Germinal center (tissue), 1 donor: ENCODE measurements at places on chromosomes 5 and 9.

DNA sequence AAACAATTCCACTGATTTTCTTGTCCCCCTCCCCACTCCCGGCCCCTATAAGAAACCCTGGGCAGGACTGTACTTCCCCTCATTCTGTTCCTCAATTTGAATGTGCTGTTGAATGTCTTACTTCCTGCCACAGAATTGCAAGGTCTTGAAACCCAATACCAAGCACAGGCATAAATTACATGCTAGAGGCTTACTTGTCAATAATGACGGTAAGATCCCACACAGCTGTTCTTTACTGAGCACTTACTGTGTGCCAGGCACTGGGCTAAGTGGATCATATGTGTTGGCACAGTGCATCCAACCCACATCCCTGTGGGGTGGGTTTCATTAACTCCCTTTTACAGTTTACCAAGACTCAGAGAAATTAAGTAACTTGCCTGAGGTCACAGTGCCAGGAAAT lies 63.4 kb downstream of the MVB12B start:
- DNase-seq, result no peak

DNA sequence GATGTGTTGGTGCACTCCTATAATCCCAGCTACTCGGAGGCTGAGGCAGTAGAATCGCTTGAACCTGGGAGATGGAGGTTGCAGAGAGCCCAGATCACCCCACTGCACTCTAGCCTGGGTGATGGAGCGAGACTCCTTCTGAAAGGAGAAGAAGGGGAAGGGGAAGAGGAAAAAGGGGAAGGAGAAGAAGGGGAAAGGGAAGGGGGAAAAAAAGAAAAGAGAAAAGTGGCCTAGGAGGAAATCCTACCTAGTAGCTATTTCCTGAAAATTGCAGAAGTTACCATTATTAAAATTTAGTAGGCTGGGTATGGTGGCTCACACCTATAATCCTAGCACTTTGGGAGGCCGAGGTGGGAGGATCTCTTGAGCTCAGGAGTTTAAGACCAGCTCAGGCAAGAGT lies 67.4 kb downstream of the ARRDC3 start:
- no peak for DNase-seq

GRCh38 chr9:126979461-126979860 lies 64.9 kb downstream of the RALGPS1 start:
- DNase-seq, result no peak

GRCh38 chr9:134634176-134634575 lies 7.4 kb upstream of the COL5A1 start:
- no peak for DNase-seq

DNA sequence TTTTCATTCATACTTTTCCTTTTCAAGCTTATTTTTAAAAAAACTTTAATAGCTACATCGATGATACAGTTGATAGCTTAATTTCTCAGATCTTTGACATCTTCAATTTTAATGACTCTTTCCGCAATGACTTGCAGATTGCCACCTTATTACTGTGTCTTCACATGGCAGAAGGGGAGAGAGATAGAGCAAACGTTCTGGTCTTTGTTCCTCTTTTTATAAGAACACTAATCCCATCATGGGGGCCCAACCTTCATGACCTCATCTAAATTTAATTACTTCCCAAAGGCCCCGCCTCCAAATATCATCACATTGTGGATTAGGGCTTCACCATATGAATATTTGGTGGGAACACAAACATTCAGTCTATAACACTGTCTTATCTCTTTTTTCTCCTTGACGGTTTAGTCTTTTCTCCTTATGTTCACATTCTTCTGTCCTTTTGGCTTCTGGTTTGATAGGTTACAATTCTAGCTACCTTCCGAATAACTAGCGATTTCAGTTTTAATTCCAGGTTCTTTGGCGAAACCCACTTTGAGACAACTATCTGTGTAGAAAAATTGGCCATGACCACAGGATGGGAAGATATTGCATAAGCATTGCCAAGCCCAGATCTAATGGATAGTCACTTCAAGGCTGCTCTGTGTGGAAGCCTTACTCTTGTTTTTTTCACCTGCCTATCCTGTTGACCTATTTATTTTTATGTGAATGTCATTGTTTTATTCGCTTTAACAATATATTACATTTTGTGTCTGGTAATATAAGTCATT lies 5.0 kb downstream of the ZNF189 start:
- no peak for DNase-seq

- DNase-seq, result no peak
Observed at GRCh38 chr5:31119938-31120641, 73.4 kb upstream of the CDH6 start.

DNA sequence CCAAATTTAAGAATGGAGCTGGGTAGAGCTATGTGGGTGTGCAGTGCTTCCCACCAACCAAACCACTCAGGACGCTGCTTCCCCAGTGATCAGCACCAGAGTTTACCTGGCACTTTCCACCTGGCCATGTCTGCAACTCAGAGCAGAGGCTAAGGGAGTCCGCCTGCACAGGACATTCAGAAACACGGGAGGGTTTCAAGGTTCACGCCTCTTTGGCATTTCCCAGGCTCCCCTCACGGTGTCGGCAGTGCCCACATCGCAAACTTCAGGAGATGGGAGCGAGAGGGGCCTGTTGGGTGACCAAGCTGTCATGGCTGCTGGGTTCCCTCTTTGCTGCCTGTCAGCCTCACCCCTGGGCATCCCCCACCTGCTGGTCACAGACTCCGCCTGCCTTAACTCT lies 161.5 kb downstream of the NXNL2 start:
- DNase-seq, result no peak

- DNase-seq, result no peak
Observed at GRCh38 chr9:112042244-112042638, 132.9 kb downstream of the SUSD1 start.

DNA sequence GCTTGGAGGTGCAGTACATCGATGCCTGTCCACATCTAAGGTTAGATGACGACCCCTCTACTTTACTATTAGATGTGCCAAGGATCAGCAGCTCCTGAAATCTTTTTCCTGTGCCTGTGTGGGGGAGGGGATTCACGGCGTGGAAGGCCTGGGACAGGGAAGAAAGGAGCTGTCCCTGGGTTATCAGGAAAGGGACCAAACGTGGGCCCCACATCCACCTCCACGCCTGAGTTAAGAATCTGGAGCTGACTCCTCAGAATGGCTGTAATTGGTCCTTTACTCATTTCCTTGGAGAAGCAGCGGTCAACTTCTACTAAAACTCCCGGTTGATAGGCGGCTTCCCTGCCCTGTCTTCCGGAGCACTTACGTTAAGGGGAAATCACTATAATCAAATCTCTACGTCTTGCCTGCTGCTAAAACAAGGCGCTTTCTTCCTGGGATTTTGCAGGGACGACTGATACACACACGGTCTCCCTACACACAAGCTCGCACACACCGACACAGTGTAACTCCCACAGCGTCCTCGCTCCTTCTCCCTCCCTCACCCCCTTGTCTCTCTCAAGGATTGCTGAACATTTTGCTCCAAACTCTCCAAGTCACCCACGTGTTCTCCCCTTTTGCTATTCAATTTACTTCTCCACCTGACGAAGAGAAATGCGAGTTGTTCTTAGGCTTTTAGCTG lies 1.4 kb downstream of the PDE4D start:
- no peak for DNase-seq

- DNase-seq, result no peak
Observed at GRCh38 chr9:7342229-7342628, 457.3 kb downstream of the DMAC1 start.

DNA sequence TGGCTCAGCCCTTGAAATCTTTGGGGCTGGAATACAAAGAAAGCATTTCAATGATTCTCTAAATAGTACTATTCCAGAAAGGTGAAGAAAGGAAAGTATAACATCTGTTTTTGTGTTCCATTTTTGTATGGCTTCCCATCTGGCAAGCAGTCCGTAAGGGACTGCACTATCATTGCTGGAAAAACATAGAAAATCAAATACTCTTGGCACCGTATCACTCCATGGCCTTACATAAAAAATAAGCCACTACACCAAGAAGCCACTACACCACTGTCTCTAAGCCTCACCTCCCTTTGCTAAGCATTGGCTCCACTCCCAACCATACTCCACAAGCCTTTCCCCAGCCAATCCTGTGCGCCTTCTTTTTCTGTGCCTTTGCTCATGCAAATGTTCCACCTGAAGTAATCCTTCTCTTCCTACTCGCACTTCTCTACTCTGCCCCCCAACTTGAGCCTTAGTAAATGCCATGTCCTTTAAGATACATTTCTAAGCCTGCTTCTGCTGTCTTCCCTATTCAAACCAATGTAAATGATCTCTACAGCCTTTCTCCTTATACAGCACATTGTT lies 454.6 kb upstream of the TUSC1 start:
- DNase-seq, result no peak

DNA sequence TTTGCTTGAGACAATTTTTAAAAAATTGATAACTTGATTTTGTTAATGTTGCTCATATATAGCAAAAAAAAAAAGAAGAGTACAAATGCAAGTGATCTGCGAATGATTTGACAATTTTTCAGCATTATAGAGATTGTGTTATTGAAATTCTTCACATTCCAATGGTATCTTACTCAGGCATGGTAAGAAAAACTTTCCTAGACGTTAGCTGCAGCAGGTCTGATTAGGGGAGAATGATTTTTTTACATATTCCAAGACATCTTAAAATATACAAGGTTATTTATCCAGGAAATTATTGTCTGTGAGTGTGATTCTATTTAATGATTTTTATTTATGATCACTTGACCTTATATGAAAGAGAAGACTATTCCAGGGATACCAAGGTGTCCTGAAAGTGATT lies 361.9 kb downstream of the MAT2B start:
- DNase-seq, result no peak

GRCh38 chr9:130382636-130383349 lies 62.0 kb upstream of the ASS1 start:
- no peak for DNase-seq

- no peak for DNase-seq
Observed at GRCh38 chr5:133602835-133603380, 9.4 kb downstream of the FSTL4 start.

- DNase-seq, result no peak
Observed at GRCh38 chr5:143376911-143377813, 26.3 kb downstream of the NR3C1 start.

- DNase-seq, result no peak
Observed at GRCh38 chr5:144076521-144077083, 93.9 kb downstream of the YIPF5 start.

DNA sequence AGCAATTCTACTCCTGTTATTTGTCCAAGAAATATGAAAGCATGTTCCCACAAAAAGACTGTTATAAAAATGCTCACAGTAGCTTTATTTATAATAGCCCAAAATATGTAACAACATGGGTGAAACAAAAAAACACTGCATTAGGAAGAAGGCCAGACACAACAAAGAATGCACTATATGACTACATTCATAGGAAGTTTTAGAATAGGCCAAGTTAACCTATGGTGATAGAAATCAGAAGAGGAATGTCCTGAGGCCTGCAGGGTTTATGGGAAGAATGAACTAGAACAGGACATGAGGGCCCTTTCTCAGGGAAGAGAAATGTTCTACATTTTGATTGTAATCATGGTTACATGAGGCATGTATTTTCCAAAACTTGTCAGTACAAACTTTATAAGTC lies 24.7 kb upstream of the TAS2R1 start:
- no peak for DNase-seq

GRCh38 chr9:134838651-134839454 lies 41.8 kb upstream of the FCN2 start:
- no peak for DNase-seq

GRCh38 chr5:65893749-65894430 lies 32.5 kb upstream of the ERBIN start:
- DNase-seq, result no peak

DNA sequence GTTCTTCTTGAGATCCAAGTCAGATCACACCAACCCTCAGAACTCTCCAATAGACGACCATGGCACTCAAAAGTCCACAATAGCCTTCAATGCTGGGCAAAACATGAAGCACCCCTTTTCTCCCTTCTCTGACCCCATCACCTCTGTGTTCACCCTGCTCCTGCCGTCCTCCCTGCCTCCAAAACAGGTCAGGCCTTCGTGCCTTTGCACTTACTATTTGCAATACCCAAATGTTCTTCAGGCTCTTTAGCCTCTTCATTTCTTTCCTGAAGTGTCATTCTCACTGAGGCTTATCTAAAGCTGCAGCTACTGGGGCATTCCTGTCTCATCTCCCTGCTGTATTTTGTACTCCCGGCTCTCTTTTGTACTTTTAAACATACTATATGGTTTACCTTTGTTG lies 2.0 kb upstream of the ROPN1L start:
- no peak for DNase-seq

- no peak for DNase-seq
Observed at GRCh38 chr9:4170231-4170630, 129.6 kb downstream of the GLIS3 start.

DNA sequence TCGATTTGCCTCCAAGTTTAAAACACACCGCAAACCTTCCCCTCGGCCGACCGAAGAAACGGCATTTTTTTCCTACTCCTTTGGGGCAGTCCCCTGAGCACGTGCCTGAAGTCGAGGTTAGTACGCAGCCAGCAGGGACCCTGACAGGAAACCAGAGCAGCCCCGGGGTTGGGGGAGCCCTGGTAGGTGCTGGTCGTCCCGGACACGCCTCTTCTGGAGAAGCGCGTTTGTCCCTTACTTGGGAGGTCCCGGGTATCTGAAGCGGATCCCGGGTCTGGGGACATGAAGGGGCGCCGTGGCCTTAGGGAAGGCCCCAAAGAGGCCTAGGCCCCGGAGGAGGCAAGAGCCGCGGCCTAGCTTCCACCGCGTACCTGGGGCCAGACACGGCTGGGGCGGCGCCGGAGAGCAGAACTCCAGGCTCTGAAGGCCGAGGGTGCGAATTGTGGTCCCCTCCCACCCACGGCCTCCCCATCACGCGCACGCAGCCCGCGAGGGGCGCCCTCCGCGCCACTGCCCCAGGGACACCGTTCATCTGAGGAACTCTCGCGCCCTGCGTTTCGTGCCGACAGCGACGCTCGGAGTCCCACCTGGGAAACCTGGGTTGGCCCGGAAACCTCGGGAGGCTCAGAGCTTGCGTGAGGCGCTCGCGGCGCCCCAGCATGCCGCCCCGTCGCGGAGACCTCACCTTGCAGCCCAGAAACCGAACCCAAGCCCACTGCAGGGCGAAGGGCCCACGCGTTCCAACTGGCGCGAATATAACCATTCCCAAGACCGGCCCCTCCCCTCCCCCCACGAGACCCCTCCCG lies 10.4 kb downstream of the OTP start:
- no peak for DNase-seq

- DNase-seq, result no peak
Observed at GRCh38 chr5:170466988-170467707, 36.7 kb upstream of the KCNIP1 start.

DNA sequence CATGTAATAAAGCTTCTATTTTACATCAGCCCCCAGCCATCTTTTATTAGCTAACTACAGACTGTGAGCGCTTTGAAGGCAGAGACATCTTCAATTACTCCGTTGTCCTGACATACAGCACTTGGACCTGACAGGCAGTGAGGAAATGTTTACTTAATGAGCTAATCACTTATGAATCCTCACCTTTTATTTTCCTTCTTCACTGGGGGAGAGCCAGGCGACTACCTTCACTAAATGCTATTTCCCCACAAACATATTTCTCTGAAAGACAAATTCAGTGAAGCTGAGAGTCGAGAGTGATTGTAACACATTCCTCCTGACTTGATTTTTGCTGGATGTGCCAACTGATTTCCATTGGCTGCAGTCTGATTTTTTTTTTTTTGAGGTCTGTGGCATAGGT lies 192.1 kb upstream of the CLINT1 start:
- no peak for DNase-seq
